ENCODE measurements at places on chromosomes 4 and X.

- no peak for DNase-seq
Measured at GRCh38 chr4:173590697-173591096, 60.7 kb upstream of the HAND2 start.

- DNase-seq: peak; percentile 54
Measured at GRCh38 chrX:83535417-83536196, 27.5 kb downstream of the POU3F4 start.

DNA sequence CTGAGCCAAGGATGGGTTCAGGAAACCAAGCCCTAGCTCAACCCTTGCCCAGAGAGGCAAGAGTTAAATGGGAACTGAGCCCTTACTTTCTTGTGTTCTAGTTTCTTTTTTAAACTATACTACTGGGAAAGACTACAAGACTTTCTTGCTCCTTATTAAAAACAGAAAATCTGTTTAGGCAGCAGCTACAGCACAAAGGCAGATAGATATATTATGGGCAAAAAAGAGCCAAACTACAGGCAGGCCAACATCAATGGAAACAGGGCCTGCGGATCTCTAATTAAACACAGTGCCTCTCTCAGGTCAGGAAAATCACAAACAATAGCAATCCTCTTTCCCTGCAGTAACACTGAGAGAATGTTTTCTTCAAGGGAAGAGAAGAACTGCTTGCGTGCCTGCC is 226.0 kb downstream of the LDB2 start:
- DNase-seq: no peak

GRCh38 chr4:77714514-77714913 is 104.7 kb downstream of the CNOT6L start:
- no peak for DNase-seq

DNA sequence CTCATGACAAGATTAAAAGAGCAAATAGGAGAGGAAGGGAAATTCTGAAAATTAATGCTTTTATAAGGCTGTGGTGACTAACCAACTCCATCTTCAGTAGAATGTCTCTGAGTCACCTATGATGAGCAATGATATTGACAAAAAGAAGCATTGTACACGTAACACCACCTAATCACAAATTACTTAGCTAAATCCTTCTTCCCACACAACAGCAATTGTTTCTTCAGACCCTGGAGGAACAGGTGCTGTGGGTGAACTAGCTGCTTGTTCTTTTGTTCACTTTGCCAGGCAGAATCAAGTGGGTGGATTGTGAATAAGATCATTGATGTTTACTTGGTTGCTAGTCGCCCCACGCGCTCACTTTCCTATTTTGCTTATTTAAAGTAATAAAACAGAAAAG is 315.5 kb downstream of the CAMK2D start:
- no peak for DNase-seq

- DNase-seq: no peak
Measured at GRCh38 chr4:98508829-98509598, 149.4 kb downstream of the TSPAN5 start.

DNA sequence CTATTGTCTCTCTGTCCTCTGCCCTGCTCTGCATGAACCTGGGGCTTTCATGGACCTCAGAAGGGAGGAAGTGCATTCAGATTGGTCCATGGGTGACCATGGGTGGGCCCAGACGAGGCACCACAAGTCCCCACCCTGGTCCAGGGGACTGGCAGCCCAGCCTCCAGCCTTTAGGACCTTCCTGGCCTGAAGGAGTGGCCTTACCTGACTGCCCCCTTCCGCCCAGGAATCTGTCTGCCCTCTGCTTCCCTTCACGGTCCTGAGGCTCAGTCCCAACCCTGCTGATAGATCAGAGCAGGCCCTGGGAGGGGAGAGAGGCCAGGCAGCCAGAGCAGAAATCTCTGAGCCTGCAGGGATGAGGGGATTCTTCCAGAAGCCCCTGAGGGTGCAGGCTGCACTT is 455.4 kb downstream of the PCDH18 start:
- DNase-seq: no peak

DNA sequence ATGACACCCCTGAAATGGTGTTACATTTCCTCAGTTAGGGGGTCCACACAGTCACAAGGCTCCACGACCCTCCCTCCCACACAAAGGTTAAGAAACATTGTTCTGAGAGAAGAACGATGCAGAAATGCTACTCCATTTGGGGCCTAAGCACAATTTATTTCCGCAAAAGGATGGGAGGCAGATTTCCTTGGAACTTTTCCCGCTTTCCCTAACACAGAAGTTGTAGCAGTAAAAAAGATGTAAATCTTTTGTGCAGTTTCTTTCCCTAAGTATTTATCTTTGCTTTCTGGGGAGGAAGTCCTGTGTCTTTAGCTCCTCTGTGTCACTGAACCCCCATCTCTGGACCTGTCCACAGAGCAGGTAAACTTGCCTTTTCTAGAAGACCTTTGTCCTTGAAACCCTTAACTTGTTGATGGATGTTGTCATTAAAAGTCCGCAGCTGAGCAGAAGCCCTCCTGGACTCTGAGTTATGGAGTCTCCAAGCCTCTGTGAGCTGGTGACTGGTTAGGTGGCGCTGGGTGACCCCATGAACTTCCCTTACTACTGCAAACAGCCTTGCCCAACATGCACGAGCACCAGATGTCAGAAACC is 67.2 kb upstream of the SHISA3 start:
- no peak for DNase-seq

DNA sequence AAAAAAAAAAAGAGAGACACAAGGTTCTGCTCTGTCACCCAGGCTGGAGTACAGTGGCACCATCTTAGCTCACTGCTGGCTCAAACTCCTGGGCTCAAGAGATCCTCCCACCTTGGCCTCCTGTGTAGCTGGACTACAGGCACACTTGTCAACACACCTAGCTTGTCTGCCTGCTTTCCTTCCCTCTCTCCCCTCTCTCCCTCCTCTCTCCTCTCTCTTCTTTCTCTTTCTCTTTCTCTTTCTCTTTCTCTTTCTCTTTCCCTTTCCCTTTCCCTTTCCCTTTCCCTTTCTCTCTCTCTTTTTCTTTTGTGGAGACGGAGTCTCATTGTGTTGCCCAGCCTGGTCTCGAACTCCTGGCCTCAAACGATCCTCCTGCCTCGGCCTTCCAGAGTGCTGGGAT is 132.1 kb downstream of the DIPK2B start:
- DNase-seq: peak; percentile 8

DNA sequence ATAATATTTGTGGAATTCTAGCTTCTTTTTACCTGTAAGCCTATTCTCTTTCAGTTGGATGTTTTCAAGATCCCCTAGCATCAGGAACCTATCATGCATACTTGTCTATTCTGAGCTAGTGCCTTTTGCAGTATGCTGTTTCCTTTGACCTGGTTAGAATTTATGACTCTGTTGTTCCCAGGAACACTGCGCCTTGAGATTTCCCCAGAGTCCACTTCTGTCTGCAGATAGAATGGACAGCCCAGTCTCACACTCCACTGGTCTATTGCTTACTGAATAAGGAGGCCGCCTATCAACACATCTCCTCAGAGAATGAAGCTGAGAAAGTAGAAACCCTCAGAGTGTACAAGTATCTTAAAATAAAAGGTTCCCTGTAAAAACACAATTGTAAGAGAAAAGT is 465.1 kb upstream of the GALNTL6 start:
- DNase-seq: no peak

- no peak for DNase-seq
Measured at GRCh38 chr4:53855581-53856250, 208.7 kb downstream of the CHIC2 start.

GRCh38 chr4:53012738-53013137 is 150.6 kb downstream of the RASL11B start:
- DNase-seq: no peak

DNA sequence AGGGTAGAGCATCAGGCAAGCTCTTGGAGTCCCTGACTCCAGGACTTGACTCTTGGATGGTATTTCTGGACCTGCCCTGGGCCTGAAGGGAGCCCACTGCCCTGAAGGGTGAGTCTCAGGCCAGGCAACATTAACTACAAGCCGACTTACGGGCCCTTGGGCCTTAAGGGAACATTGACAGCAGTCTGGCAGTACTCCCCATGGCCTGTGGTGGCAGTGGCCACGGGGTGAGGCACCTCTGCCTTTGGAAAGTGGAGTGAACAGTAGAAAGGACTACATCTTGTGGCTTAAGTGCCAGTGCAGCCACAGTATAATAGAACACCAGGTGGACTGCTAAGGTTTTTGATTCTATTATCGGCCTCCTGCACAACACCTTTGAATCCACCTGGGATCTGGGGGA is 36.3 kb downstream of the SH3BGRL start:
- no peak for DNase-seq

- no peak for DNase-seq
Measured at GRCh38 chr4:92339676-92340075, 35.9 kb downstream of the GRID2 start.
